ENCODE measurements at places on chromosomes 16 and 17.

DNA sequence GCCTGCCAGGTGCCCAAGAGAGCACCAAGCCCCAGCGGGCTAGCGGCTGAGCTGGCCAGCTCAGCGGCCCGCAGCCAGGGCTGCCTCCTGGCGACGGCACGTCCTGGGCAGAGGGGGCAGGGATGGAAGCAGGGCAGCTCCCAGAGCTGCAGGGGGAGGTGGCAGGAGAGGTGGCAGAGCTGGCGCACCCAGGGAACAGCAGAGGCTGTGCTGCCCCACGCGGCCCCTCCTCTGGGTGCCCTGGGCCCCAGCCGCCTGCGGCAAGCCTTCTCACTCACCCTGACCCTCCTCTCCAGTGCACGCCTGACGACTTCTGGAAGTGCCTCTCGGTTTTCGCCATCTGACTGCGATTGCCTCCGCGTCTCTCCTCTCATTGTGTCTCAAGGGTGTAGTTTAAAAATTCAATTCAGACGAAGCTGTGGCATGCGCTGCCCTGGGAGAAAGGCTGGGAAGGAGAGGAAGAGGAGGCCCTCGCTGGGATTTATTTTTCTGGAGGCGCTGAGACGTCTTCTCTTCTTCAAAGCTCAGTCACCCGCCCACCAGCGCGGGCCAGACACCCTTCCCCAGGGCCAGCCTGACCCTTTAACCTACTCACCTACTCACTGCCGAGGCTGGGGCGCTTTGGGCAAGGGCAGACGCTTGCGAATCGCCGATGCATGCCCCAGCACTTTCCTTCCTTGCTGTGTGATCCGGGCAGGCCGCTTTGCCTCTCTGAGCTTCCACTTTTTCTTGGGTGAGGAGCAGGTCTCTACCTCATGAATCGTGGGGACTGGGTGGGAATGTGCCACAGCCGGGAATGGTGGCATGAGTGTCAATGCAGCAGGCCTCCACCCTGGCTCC is 24.9 kb downstream of the GSE1 start:
- DNase-seq = no peak

DNA sequence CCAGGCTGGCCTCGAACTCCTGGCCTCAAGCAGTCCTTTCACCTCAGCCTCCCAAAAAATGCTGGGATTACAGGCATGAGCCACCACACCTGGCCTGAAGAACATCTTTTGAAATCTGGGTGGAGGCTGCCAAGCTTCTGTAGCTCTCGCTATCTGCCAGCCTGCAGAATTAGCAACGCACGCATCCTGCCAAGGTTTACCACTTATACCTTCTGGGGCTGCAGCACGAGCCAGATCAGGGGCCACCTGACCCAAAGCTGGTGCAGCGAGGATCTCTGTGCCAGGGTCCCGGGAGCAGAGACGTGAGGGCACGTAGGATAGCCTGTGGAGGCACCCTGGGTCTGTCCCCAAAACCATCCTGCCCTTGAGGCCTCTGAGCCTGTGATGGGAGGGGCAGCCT is 22.2 kb downstream of the SLC38A8 start:
- DNase-seq = peak; percentile 49

DNA sequence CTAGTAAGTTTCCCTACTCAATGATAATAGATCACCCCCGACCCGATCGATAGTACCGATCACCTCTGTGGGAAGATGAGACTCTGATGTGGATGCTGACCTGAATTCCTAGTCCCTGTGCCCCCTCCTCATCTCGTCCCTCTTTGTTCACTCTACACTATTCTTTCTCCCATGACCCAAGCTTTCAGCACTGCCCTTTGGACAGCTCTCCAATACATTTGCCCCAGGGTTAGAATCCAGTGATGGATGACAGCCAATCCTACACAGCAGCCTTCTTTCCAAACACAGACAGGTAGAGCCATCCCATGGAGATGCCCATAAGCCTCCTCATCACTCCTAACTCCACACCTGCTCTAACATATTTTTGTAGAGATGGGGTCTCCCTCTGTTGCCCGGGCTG is 141.1 kb downstream of the GSG1L start:
- no peak for DNase-seq

DNA sequence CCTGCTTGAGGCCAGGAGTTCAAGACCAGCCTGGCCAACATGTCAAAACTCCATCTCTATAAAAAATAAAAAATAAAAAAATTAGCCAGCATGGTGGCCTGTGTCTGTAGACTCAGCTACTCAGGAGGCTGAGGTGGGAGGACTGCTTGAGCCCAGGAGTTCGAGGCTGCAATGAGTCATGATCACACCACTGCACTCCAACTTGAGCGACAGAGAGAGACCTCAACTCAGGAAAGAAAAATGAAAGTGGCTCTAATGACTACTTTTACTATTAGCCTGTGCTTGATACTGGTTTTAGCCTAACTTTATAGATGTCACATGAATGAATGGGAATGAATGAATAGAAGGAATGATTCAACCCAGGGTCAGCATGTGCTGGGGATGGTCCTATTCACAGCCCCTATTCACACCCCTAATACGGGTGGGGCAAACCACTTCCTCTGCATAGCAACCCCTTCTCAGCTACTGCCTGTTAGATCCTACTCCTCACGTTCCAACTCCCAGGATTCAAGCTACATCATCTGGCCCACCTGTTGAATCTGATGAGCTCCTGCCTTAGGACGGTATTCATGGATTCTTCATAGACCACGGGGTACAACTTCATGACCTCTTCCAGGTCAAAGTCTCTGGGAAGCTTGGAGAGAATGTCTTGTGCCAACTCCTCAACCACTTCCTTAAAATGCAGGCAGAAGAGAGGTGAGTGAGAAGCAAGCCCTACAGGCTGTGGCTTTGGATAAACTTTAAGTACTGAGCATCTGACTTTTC is 40.5 kb downstream of the LYRM1 start:
- no peak for DNase-seq

GRCh38 chr16:64089697-64090096 is 1032.2 kb downstream of the CDH11 start:
- DNase-seq = no peak

GRCh38 chr16:89023621-89024511 is 46.9 kb upstream of the CBFA2T3 start:
- no peak for DNase-seq

GRCh38 chr16:23160082-23160481 is 10.8 kb upstream of the USP31 start:
- DNase-seq = no peak

GRCh38 chr17:80513892-80514291 is 30.7 kb upstream of the RPTOR start:
- no peak for DNase-seq

GRCh38 chr17:55845385-55845784 is 94.5 kb downstream of the PCTP start:
- no peak for DNase-seq
